ENCODE measurements at places on chromosomes 7 and 10.
A peak's percentile ranks its signal among the peaks of the same experiment; 100 is the strongest.

DNA sequence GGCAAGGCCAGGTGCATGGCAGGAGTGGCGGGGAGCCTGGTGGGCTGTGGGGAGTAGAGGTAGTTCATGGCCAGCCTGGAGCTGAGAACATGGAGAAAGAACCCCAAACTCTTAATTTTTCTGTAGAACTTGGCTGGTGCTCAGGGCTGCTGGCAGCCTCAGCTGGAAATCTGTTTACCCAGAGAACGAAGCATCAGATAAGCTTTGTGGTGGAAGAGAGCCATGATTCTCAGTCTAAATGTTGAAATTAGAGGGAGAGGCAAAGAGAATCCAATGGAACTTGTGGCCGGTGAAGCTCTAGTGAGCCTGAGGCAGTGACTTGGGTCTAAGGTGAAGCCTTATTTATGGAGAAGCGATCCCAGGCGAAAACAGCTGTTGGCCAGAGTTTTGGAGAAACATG lies 126.4 kb downstream of the CCDC3 start:
- no peak for DNase-seq

DNA sequence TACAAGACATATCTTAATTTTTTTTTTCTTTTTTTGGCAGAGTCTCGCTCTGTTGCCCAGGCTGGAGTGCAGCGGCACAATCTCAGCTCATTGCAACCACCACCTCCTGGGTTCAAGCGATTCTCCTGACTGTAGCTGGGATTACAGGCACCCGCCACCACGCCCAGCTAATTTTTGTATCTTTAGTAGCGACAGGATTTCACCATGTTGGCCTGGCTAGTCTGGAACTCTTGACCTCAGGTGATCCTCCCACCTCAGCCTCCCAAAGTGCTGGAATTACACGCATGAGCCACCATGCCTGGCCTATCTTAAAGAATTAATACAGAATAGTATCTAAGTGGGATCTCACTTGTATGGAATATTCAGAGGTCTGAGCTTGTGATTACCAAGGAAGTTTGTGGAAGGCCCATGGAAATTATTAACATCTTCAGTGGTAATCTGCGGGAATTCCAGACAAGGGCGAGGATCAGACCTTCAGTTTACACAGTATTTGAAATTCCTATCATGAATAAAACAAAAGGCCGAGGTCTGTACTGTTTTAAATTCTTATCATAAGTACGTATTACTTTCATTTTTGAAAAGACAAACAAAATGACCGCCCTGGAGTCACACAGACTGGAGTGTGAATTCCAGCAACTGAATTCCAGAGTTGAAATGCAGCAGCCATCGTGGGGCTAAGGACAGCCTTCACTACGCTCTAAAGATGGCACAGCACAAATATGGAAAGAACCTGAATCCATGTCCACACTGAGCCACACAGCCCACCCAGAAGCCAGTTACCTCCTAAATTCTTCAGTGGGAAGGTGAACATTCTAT lies 16.7 kb downstream of the GPRIN2 start:
- no peak for DNase-seq

DNA sequence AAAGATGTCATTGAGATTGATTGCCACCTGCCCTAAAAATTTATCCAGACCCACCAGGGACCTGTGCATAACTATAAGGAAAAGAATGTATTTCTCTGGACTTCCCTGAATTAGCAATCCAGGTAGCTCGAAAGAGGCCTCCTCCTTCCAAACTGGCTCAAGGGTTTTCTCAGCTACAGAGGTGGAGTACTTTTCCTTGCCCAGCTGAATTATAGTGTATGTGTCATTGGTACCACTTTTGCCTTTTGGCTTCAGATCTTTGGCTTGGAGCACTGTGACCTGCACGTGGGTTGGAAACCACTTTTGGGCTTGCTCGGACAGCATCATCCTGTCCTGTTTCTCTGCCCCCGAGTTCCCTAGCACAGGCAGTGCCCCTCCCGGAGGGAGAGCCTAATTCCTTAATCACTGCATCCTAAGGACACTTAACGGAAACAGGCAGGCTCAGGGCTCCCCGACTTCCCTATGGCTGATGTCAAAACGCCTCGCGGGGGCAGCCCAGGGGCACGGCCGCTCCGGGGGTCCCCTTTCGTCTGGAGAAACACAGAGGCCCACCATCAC lies 825 bp downstream of the RAB11FIP2 start:
- peak; percentile 12 for DNase-seq

- no peak for DNase-seq
Measured at GRCh38 chr10:35925493-35925892, 283.4 kb upstream of the FZD8 start.

DNA sequence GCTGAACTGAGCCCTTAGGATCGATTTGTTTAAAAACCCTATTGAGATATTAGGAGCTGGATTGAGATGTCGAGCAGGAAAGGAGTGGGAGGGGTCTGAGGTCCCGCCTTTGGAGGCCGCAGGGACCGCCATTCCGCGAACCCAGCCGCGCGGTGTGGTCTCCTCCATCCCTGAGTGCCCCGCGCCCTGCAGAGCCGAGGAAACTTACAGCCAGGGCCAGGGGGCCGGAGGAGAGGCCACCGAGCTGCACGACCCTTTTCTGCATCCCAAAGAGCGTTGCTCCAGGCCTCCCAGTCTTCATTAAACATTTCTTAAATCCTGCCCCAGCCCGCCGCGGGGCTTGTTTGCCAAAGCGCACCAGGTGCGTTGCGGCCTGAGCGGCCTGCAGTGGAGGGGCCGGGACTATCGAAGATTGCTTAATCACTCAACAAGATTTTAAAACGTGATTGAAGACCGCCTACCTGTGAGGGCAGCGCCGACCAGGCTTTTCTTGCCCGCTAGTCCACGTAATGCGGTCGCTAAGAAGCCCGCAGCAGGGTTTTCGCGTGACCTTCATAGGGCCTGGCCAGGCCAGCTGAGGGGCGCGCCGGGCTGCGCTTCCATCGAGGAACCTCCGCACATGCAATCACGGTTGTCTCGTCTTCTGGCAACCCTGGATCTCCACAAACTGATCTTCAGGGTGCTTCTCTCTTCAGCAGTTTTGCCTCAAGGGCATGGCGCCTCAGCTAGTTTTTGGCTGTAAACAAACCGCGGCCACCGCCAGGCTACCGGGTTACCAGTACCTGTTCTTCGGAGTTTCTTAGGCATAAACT lies 2.0 kb upstream of the CTBP2 start:
- no peak for DNase-seq

DNA sequence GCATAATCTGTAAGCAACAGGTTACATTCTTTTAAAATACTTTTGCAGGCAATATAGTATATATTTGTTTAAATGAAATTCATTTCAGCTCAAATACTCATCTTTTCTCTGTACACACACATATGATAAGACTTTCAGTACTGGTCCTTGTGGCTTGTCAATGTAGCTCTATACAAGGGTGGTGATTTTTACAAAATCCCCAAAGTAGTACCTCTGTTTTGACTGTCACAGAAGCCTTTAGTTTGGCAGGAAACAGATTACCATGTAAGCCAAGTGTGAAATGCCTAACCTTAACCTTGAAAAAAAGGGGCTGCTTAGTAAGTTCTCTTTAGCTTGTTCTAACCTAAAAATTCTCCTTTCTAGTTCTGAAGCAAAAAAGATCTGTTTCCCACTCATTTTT lies 87.9 kb downstream of the KCND2 start:
- no peak for DNase-seq

DNA sequence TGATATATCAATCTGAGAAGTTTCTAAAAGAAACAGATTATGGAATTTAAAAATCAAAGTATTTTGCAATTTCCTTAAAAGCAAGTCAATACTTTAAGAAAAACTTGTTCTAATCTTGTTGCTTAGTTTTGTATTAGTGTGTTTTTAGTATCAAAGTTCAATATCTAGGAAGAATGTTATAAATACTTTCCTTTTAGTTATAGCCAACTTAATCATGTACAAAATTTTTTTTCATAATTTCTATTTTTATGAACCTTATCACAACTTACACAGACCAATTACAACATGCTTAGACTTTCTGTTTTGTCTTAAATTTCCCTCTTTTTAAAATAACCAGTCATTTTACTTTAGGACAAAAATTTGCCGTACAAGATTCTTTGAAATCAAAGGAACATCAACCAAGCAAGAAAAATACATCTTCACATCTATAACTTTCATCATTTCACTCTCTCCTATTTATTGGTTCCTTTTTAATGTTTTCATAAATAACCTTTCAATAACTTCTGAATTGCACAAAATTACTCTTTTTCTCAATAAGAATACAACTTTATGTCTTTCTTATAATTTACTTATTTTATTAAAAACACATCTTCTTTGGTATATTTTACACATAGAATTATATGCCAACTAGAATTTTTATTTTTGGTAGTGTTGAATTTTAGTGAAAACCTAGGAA lies 308.2 kb upstream of the GLI3 start:
- no peak for DNase-seq

DNA sequence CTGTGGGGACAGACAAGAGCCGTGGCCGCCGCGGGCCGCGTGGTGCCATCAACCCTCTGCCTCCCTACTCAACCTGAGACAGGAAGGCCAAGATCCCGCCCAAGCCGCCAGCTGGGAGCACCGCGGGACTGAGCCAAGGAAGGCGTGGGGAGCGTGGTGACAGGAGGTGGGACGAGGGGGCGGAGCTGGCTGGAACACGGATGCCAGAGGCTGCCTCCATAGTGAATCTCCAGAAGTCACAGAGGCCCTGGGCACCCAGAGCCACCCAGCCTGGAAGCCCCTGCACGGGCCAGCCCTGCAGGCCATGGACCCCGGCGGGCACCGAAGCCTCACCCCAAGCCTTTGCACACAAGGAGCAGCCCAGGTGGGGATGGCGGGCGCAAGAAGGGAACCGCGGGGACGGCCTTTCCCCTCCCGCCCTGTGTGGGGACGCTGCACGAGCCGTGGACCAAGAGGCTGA lies 18.1 kb upstream of the DPYSL4 start:
- no peak for DNase-seq

DNA sequence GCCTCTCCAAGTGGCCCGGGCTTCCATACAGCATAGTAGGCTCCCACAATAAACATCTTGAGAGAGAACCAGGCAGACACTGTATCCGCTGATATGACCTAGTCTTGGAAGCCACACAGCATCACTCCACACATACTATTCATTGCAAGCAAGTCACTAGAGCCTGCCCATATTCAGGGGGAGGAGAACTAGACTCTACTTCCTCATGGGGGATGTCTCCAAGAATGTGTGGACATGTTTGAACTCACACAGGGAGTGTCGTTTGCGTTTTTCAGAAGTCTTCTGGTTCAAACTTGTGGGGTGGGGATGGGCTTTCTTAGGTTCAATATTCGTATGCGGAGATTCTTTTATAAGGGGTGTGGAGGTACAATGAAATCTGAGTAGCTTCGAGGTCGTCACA lies 232.6 kb upstream of the HABP2 start:
- DNase-seq: no peak

DNA sequence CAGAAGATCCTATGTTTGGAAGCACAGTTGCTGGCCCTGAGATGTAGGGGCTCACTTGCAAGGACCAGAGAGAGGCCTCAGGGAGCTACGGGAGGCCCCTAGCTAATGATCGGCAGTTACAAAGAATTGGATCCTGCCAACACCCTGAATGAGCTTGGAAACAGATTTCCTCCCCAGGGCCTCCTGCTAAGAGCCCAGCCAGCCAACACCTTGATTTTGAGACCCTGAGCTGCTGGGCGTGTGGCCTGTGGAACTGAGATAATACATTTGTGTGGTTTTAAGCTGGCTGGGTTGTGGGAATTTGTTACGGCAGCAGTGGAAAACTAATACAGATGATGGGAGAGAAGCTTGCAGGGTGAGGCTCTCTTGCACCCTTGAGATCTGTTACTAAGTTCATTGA lies 3.9 kb downstream of the DOCK1 start:
- no peak for DNase-seq

GRCh38 chr10:103668351-103669242 lies 175.1 kb downstream of the NEURL1 start:
- no peak for DNase-seq

GRCh38 chr7:130461272-130461671 lies 20.5 kb upstream of the CEP41 start:
- no peak for DNase-seq

- DNase-seq: no peak
Measured at GRCh38 chr7:37290731-37291130, 157.9 kb downstream of the ELMO1 start.

Data from HCT116 (cell line).